ENCODE measurements at places on chromosomes 2 and 18.

DNA sequence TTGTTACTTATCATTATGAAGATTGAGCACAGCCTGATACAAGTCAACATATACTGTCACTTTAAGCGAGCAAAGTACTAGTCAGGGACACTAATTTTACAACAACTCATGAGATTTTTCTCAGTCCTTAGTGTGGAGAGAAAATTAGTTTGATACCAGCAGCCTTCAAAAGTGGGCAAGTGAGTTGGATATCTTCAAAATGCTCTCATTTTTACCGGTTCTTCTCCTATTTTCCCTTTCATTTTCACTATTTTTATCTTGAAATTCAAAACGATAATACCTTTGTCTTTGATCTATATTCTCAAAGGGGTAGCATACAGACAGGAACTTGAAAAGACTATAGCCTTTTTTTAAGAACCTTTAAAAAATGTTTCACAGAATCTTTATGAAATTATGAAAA lies 52.0 kb upstream of the UBXN4 start:
- DNase-seq: no peak

GRCh38 chr2:28247734-28248133 lies 144.9 kb upstream of the FOSL2 start:
- no peak for DNase-seq

GRCh38 chr2:16578081-16578480 lies 87.6 kb downstream of the CYRIA start:
- DNase-seq: no peak

GRCh38 chr18:21548647-21549046 lies 51.9 kb downstream of the ESCO1 start:
- DNase-seq: no peak

DNA sequence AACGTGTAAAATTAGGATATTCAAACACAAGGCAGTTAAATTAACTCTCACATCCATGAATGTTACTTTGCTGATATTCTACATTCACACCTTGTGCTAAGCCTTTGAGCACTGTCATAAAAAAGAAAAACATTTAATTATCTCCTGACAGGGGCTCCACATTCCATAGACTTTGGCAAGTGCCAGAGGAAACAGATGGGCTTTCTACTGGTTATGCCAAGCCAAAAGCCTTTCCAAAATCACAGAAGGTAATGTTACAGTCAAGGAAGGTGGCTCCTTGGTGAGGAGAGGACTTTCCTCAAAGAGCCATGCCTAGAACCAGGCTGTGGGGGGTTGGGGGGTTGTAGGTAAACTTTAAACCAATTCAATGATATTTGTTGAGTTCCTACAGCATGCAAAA lies 12.4 kb downstream of the MYO5B start:
- no peak for DNase-seq

DNA sequence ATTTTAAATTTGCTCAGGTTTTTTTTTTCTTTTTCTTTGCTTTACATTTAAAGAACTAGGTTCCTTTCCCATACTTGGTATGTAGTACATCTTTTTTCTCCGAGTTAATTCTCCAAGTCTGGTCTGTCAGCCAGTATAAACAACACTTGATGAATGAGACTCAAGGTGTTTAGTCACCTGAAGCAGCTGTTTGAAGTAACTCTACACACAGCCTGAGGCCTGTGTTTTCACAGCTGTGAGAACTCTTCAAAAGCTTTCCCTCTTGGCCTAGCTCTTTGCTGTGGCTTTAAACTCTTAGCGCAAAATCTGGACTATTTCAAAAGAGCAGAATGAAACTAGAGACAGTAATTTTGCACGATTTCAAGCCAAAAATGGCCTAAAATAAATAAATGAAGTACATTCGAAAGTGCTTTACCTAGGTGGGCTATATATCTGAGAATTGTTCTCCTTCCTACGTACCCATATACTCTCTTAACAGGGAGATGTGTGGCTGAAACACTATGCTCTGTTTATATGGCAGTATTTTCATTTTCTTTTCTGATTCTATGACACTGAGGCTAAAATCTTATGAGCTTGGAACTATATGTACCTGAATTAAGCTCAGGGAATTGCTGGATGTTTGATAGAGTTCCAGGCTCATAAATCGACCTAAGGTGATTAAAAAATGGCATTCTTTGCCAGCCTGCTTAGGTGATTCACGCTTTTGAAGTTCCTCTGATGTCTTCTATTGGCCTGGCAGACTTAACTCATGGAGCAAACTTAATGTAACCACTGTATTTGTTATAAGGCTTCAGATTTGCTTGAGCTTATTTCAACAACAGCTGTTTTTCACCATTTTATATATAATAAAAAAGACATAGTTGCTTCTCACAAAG lies 1044.1 kb upstream of the ZEB2 start:
- DNase-seq: no peak

DNA sequence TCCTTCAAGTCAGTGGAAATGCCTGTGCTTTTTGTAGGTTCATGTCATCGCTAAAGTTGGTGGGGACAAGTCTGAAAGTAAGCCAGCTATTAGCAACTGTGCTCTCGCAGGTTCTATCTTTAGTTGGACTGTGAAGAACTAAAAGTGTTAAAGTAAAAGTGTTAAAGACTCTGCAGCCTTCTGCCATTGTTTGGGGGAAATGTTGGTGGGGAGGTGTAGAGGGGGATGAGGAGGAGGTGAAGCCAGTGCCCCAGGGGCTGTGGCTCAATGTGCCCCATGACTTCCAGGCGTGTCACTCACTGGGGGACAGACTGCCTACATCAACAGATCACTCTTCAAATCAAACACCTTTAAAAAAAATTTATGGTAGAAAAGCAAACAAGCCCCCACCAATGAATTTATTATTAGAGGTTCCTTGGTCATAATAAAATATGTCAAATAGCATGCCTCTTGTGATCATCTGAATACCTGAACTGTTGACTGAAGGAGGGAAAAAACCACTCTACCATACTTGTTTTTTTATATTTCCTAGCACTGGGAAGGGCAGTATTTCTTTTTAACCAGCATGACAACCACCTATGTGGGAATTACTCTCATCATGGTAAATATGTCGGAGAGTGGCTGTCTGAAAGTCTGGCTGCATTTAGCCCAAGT lies 19.3 kb downstream of the TGFA start:
- no peak for DNase-seq

DNA sequence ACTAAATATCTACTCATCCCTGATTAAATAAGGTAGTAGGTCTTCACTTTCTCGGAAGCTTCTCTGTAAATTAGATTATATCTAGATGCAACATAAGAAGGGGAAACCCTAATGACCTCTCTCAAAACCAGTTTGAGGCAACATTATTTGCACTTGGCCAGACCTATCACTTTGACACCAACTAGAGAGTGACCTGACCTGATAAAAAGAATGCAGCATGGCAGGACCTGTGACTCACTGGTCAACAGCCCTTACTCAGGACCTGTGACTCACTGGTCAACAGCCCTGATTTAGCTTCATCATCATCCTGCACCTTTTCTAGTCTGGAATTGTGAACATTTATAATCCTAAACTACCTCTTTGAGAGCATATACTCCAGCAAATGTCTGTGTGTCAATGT lies 1957.7 kb upstream of the CELF4 start:
- DNase-seq: no peak

DNA sequence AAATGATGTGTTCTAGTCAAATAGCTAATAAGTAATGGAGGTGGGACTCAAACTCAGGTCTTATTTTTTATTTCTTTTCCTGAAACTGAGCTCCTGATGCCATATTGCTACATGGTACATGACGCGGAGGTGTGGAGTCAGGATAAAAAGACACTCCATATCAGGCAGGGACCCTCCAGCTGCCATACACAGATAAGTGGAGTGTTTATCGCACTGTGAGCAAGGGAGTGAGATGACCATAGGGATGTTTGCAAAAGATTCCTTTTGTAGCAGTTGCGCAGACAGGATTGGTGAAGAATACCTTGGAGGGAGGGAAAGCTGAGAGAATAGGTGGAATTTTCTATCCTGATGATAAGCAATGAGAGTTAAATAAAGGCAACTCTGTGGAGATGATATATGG lies 657.2 kb downstream of the RNF144A start:
- DNase-seq: no peak

DNA sequence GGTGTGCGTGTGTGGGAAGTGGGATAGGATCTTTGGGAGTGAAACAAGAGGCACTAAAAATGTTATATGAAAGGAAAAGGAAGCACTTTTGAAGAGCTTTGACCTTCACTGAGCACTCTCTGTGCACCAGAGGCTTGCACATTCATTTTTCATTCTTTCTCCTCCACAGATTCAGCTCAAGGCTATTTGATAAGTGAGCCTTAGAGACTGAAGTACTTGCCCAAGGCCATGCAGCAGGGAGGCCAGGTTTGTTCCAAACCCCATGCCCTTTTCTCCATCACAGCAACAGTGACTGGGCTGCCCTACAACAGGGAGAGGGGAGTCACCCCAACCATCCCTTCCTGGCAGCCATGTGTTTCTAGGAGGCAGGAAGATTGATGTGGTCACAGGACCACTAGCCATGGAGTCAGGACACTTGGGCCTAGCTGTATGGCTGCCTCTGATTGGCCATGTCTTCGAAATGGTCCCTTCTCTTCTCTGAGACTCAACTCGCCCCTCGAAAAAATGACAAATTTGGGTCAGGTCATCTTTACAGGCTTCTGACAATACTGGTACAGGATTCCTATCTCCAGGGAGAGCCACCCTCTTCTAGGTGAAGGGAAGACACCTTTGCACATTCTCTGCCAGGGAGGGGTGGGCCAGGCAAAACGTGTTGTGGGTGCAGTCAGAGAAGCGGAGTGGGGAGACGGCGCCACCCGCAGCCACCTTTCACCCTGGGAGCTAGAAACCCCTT lies 123.5 kb upstream of the MYCN start:
- DNase-seq: no peak

GRCh38 chr2:225275443-225275842 lies 124.1 kb upstream of the NYAP2 start:
- DNase-seq: no peak

DNA sequence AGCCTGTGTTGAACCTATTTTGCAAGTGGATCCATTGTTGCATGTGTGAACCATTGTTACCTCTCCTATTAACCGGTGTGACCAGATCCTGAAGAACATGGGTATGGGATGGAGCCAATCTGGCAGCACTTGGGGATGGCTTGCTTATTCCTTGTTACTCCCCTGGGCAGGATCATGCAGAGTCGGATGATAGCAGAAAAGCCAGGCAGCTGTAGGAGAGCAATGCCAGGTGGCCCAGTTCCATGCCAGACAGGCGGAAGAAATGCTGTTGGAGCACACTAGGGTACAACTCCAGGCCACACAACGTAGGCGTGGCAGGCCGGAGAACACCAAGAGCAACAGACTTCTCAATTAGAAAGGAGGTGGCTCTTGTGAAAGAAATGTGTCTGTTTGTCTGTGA lies 16.3 kb upstream of the MYO1B start:
- DNase-seq: no peak

DNA sequence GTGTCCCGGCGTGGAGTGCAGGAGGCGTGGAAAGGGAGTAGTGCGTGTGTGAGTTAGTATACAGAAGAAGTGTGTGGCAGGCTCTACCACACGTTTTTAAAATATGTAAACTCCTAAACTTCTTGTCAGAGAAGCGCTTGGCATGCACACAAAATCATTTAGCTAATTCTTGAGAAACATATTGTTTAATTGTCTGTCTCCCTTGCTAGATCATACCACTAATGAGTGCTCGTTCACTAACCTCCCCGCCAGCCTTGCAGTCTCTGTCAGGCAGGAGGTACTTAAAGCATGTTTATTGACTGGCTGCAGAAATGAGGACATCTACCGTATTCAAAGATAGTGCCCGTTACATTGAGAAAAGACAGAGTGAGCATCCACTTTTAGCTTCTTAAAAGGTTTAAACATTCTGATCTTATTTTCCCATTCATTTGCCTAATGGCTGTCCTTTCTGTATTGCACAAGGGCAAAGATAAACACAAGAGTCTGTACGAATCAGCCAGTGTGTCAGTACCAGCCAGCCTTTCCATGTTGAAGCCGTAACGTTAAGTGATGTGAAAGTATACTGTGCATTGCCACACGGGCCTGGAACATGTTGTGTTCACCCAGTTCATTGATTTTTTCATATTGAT lies 41.4 kb downstream of the TRAPPC12 start:
- DNase-seq: no peak

GRCh38 chr2:3300224-3300995 lies 77.2 kb downstream of the EIPR1 start:
- DNase-seq: no peak

GRCh38 chr18:22826726-22827125 lies 106.4 kb upstream of the RBBP8 start:
- DNase-seq: no peak

GRCh38 chr2:176082525-176082823 lies 1.3 kb downstream of the EVX2 start:
- no peak for DNase-seq

DNA sequence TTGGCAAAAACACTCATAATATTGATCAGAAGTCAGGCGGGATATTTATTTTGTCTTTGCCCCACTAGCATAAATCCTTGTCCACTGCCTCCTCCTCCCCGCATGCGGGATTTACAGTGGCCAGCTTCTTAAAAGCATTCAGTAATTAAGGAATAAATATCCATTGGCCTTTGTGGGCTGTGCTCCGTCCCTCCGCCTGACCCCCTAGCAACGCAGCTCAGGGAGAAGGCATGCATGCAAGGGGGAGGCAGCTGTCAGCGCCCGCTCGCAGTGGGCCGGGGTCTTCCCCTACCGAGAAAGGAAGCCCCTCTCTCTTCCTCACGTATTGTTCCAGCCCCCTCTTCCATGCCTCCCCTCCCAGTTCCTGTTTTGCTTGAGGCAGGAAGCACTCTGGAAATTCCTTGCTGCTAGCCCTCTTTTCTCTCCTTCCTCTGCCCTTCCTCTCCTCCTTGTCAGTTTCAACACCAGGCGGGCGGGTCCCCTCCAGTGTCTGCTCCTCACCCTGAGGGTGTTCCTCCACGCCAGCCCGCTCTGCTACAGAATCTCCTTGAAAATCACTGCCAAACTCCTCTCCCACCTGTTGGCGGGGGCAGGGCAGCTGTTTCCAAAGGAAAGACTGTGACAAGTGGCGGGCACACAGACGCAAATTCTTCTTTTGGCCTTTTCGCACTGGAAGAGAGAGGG lies 60.1 kb downstream of the GBX2 start:
- DNase-seq: no peak

DNA sequence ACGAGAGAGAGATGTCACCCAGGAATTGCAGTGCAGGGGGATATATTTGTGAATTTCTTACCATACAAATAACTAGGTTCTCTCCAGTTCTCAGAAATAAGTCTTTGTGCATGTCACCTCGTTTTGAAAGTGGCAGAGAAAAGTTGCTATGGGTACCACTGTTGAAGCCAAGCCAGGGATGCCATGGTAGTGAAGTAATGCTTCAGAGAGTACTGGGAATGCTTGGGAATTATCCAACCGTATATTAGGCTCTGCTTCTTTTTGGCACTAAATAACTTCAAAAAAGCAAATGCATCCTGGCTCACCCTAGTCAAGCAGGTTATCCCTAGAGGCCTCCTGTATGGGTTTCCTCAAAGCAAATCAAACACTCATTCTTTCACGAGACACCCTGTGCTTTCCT lies 50.7 kb upstream of the DDX18 start:
- DNase-seq: no peak

DNA sequence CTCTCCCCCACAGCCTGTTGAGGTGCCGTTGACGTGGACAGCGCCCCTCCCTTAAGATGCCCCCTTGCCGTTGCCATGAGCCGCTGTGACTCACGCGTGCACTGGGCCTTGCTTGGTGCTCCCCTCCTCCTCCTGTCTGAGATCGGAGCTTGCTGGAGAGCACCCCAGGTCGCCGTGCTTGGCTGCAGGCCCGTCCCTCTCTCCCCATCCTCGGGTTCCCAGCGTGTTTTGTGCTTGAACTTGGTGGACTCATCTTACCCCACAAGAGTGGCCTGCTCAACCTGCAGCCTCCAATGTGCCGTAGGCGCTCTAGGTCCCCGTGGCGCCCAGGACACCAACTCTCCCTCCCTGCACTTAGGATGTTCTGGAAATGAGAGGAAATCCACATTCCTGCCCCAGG lies 39.9 kb downstream of the GBX2 start:
- DNase-seq: no peak

Measured in GDM1 (cell line).